ENCODE measurements at places on chromosomes 16 and 17.

GRCh38 chr17:59779521-59779920 lies 72.1 kb downstream of the VMP1 start:
- no peak for DNase-seq

DNA sequence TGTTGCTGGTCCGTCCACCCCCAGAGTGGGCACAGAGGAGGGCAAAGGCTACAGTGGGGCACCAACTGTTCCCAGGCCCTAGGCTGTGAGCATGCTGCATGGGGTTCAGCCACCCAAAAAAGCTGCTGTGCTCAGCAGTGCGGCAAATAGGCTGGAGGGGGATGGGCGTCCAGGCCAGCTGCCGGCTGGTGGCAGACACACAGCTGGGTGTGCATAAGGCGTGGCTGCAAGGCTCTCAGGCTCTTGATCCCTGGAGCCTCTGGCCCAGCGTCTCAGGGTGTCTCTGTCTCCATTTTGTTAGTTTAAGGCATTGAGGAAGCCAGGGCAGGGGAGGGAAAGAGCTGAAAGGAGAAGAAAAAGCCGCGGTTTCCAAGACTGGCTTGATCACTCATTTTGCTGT lies 8.8 kb downstream of the RPL19 start:
- no peak for DNase-seq

DNA sequence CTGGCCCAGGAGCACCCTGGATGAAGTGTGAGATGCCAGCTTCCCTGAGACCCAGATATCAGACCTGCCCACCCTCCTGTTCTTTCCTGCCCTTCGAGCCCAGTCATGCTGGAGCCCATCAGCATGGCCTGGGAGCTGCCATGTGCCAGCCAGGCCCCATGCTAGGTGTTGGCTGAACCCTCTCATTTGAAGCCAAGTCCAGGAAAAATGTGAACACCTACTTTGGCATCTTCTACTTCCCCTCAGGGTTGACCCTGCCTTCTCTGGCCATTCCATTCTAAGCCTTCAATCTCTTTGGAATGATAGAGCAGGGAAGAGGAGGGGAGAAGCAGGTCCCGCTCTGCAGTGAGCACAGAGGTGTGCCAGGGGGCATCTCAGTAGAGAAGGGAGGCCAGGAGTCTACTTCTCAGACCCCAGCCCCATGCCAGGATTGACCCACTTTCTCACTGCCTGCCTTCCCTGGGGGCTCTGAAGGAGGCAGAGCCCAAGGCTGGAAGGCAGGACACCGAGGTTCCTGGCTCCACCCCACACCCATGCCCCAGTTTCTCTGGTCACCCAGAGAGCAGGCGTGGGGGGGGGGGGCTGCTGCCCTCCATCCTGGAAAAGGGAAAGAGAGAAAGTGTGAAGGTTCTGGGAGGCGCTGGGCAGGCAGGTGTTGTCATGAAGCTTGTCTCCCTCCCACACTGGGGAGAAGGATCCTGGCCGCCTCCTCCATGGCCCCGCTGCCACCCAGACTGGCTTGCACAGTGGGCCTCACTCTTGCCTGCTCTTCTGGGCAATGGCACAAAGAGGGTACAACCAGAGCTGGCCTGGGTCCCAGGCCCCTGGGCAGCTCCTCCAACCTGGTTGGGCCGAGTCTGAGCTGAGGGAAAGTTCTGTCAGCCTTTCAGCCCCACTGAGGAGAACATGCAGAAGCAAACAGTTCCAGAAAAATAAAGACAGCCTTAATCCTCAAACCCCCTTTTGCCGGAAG lies 9.3 kb downstream of the HDAC5 start:
- DNase-seq, result no peak

DNA sequence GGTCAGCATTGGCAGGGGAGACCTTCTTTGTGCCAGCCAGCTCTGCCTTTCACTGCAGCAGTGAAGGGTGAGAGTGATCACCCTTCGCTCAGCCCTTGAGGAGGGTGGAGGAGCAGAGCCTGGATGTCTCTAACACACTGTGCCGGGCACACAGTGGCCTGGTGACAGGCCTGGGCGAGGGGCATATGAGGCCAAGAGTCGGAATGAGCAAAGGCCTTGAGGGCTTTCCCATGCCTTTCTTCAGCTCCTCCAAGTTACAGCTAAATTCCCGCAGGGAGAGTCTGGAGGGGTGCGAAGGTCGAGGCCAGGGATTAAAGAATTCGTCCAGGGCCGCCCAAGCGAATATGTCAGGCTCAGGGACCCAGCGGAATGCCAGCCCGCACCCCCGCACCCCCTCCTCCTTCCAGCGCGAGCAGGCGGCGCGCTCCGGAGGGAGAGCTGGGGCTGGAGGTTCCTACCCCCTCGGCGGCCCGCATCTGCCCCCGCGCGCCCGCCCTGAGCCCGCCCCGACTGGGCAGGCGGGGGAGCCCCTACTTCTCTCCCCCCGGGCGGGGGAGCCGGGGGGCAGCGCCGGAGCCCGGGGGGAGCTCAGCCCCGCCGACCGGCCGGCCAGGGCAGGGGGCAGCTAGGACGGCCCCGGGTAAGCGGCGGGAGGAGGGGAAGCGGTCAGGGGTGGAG lies at the start of gene RASL10B:
TSS of gene RASL10B (plus strand) at position 401 of the 678 bp plus-strand sequence. CDS start 3,546 bp downstream, outside the sequence.
- peak; percentile 38 for DNase-seq

DNA sequence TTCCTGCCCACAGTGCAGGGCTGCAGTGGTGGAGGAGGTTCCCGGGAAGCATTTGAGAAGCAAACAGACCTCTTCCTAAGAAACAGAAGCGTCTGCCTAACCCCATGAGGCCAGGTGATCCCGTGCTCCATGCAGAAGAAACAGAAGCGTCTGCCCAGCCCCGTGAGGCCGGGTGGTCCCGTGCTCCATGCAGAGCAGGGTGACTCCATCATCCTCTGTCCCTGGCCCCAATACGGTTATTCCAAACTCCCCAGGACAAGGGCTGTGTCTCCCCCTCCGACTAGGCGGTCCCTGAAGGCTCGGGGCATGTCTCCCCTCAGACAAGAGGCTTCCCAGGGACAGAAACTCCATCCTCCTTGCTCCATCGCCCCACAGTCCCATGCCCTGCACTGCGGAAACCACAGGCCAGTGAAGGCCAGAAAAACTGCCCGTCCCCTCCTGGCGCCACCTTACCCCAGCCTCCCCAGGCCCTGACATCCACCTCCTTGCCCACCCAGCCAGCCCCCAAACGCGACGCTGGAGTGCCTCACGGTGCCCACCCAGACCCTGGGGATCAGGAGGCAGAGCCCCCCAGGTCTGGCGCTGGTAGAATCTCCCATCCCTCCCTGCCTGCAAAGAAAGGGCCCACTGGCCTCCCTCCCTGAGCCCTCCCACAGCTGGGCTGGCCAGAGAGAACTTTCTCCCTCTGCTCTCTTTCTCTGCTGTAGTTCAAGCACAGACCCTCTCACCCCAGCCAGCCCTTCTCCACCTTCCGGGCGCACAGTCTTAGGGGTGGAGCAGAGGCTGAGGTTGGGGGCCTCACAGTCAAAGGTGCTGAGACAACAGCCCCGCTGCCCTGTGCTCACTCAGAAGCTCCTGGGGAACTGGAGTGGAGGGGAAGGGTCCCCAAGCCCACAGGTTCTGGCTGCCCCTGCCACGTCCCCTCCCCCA lies 30.6 kb upstream of the KRT17 start:
- DNase-seq, result no peak

DNA sequence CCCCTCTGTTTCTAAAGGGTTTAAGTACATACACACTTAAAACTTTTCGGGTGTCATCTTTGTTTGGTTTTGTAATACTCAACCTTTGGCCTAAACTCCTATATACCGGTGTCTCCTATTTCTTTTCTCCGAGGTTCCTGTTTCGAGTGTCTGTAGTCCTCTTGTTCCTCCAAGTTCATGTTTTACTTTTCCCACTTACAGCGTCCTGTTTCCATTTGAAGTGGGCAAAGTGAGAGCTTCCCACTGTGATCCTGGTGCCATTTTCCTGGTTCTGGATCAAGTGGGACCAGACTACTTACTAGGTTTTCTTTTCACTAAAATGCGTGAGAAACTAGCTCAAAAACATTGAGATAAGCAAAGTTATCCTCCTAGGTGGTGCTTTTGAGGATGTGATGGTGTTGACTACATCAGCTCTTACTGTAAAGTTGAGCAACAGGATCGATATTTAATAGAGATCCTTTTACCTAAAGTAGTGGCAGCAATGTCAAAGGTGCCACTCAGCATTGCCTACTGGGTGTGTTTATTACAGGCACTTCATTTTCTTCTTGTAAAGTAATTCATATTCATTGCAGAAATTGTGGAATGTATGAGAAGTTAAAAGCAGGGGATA lies 1.3 kb downstream of the PSMD3 start:
- DNase-seq, result no peak

GRCh38 chr17:64411999-64412771 lies 21.5 kb upstream of the PECAM1 start:
- peak; percentile 44 for DNase-seq

DNA sequence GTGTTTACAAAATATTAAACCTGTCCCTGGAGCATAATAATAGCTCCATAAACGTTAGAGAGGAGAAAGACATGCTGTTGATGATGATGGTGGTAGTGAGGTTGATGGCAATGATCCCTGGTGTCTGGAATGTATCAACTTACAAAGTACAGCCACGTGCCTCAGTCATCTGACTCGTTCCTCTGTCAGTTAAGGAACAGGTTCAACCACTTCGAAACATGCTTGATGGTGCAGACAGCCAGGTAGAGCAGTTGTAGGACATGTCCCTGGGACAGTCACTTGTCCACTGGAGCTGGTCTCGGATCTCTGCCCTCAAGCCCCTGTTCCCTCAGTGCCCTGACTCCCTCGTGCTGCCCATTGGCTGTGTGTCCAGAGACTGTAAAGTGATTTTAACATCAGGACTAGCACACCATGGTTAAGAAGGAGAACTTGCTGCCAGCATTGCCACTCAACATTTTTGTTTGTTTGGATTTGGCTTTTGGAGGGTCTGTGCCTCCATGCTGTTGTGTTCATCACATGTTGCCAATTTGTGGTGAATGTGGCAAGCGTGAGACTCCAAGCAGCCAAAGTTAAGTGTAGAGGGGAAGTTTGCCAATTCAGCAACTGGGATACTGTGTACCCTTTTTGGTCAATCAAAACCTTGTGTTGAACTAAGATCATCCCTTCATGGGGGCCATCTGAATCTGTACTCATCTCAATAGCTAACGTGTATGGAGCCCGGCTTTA lies 16.3 kb upstream of the SALL1 start:
- DNase-seq, result no peak

GRCh38 chr17:72222661-72223380 lies 102.0 kb downstream of the SOX9 start:
- DNase-seq, result no peak

DNA sequence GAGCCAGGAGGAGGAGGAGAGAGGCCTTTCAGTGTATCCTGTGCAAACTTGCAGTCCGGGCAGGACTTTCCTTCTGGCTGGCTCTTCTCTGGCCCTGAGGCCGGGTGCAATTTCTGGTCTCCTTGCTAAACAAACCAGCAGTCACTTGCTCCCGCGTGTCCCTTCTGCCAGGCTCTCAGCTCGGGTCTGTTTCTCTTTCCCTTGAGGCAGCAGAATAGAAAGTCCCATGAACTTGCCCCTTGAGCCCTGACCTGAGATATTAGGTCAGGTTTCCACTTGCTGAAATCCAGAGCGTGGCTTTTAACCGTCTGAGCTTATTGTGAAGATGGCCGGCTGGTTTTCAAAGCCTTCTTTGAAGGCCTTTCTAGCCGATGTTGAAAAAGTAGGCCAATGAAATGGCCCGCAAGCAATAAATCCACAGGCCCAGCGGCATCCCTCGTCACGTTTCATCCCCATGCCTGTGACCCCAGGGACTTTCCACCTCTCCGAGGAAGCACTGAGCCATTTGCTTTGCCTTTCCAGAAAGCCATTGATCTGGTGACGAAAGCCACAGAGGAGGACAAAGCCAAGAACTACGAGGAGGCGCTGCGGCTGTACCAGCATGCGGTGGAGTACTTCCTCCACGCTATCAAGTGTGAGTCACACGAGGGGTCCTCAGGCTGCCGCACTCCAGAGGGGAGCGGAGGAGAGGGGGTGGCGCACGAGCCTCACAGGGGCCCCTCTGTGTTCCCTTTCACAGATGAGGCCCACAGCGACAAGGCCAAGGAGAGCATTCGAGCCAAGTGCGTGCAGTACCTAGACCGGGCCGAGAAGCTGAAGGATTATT lies 4.5 kb downstream of the VPS4A start:
- no peak for DNase-seq

- DNase-seq, result peak; percentile 95
Measured at GRCh38 chr16:85238233-85238647, 126.0 kb upstream of the CIBAR2 start.

GRCh38 chr16:23269248-23269953 lies 32.7 kb upstream of the SCNN1B start:
- DNase-seq, result no peak

DNA sequence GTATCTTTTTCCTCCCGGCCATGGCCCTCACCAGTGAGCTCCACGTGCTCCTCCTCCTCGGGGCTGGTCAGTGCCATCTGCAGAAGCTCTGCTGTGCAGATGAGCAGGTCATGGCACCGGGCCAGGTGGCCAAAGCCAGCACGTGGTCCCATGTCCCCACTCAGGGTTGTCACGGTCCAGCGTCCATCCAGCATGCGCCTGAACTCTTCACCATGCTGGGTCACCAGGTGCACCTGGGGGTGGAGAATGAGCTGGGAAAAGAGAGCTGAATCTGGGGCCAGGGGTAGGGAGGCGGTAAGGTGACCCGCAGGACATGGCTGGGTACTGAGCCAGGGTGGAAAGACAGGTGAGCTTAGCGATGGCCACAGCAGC lies 1.3 kb downstream of the DHX58 start:
- no peak for DNase-seq

DNA sequence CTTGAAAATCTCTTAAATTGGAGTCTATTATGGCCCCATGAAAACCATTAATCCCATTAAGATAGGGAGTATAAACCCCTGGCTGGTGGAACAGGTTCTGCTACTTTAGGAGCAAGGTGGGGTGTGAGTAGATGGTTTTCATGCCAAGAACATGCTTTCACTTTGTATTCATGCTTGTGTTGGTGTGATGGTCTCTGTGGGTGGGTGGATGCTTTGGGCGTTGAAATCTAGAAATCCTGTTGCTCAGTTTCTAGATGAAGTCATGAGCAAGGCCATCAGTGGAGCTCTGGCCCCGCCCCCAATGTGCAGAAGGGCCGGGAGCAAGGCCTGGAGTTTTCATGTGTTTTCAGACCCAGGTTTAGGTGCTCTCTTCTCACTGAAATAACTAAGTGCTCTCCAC lies 20.1 kb downstream of the PLD6 start:
- no peak for DNase-seq

GRCh38 chr16:15919331-15919730 lies 30.1 kb upstream of the ABCC1 start:
- no peak for DNase-seq

DNA sequence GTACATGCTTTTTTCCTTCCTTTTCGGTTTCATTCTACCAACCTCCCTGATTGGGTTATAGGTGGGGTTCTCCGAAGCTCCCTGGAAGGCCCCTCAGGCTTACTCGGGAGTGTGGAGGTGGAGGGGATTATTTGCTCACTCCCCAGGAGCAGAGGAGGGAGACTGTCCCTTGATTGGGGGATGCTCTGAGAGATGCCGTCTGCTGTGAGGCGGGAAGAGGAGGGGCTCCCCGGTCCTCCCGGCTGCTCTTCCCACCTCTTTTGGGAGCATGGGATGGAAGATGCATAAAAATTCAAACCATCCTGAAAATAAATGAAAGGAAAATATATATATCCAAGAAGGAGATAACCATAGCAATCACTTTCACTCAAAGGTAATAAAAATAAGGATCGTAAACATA lies 16.1 kb upstream of the RPTOR start:
- DNase-seq, result no peak

- no peak for DNase-seq
Measured at GRCh38 chr16:19935694-19936093, 51.0 kb upstream of the GPRC5B start.
